ENCODE measurements at places on chromosomes 16 and 17.

DNA sequence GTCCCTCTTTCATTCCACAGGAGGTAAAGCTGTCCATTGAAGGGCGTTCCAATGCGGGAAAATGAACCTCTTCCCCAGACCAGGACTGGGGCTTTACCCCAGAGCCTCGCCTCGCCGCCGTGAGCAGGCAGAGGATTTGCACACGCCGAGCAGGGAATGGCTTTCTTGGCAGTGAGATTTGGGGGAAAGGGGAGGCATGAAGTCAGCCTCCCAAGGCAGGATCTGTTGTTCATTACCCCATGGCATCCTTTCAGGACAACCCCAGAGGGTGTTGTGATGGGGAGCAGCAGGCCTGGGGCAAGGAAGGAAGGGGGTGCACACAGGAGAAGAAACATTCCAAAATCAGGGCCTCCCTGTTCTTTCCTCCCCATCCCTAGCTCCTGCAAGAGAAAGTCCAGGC is 6.0 kb downstream of the ATXN1L start:
- no peak for DNase-seq

DNA sequence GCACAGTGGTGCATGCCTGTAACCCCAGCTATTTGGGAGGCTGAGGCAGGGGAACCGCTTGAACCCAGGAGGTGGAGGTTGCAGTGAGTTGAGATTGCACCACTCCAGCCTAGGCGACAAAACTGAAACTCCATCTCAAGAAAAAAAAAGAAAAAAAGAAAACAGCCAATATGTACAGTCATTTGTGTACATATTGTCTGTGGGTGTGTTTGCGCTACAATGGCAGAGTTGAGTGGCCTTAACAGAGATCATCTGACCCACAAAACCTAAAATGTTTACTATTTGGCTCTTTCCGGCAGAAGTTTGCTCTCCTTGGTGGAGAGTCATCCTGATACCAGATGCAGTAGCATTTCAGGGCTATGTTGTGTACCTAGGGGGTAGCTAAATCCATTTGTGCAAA is 57.9 kb downstream of the ARSG start:
- DNase-seq: no peak

DNA sequence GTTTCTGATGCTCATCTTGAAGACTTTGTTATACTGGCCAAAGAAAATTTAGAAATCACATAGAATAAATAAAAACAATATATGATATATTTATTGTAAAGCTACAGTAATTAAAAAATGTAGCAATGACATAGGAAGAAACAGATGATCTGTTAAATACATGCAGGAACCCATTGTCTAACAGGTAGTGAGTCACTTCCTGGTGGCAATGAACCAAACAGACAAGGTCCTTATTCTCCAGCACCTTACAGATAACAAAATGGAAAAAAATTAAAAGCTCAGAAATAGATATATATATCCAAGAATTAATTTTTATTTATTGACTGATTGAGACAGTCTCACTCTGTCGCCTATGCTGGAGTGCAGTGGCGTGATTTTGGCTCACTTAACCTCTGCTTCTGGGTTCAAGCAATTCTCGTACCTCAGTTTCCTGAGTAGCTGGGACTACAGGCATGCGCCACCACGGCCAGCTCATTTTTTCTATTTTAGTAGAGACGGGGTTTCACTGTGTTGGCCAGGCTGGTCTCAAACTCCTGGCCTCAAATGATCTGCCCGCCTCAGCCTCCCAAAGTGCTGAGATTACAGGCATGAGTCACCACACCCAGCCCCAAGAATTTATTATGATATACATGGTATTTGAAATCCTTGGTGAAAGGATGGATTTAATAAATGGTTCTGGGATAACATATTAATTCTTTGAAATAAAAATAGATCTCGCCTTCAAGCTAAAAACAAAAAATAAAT is 7.5 kb downstream of the NETO2 start:
- peak; percentile 47 for DNase-seq

GRCh38 chr16:87003414-87003755 is 313.8 kb downstream of the C16orf95 start:
- no peak for DNase-seq

GRCh38 chr16:19540241-19540970 is 15.1 kb upstream of the VPS35L start:
- DNase-seq: no peak

DNA sequence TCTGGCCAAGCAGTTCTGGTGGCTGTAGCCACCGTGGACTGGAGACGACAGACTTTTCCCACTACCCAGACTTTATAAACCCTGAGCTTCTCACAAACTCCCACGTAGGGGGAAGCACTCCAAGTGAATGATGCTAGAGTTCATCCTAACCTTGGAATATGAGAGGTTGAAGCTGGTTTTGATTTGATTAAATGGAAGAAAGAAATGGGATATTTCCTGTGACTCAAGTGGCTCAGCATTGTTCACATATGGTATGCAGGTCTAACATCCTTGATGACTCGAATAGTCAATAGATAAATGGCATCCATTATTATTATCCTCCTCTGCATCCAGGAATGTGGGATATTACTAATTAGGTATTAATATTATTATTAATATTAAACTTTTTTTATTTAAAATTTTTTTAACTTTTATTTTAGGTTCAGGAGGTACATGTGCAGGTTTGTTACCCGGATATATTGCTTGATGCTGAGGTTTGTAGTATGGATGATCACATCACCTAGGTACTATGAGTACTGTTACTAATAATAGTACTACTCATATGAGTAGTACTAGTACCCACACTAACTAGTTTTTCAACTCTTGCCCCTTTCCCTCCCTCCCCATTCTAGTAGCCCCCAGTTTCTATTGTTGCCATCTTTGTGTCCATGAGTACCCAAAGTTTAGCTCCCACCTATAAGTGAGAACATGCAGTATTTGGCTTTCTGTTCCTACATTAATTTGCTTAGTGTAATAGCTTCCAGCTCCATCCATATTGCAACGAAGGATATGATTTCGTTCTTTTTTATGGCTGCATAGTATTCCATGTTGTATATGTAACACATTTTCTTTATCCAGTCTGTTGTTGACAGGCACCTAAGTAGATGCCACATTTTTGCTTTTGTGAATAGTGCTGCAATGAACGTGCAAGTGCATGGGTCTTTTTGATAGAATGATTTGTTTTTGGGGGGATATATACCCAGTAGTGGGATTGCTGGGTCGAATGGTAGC is 22.9 kb downstream of the PIK3R6 start:
- no peak for DNase-seq

DNA sequence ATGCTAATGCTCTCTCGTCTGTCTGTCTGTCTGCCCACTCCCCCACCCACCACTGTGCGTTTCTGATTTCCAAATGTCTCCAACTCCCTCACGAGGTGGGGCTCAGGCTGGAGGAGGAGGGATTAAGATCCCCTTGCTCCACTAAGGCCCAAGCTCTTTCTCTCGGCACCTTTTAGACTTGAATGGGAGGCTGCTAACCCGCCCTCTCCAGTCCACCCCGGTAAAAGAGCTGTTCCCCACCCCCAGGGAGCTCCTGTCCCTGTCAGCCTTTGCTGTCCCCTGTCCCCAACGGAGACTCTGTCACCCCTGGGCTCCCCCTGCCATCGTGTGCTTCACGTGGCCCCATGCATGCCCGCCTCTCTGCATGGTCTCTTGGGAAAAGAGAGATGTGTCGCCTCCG is 68.5 kb upstream of the PLCG2 start:
- DNase-seq: no peak

DNA sequence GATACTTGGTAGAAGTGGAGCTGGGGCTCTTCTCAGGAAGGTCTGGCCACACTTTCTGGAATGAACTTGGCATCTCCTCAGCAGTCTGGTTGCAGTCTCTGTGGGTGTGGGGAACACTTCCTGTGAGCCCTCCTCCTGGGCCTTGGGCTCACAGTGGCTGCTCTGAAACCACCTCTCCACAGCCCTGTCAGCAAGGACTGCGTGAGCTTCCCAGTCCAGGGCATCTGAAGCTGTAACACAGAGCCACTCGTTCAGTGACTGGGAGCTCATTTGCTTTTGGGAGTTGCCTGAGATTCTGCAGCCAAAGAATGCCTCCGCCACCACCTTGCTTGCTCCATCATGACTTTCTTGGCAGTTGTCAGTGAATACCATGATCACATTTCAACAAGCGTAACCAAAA is 60.0 kb downstream of the CLEC16A start:
- DNase-seq: no peak

GRCh38 chr16:27431773-27432532 is 30.0 kb downstream of the IL21R start:
- DNase-seq: no peak

DNA sequence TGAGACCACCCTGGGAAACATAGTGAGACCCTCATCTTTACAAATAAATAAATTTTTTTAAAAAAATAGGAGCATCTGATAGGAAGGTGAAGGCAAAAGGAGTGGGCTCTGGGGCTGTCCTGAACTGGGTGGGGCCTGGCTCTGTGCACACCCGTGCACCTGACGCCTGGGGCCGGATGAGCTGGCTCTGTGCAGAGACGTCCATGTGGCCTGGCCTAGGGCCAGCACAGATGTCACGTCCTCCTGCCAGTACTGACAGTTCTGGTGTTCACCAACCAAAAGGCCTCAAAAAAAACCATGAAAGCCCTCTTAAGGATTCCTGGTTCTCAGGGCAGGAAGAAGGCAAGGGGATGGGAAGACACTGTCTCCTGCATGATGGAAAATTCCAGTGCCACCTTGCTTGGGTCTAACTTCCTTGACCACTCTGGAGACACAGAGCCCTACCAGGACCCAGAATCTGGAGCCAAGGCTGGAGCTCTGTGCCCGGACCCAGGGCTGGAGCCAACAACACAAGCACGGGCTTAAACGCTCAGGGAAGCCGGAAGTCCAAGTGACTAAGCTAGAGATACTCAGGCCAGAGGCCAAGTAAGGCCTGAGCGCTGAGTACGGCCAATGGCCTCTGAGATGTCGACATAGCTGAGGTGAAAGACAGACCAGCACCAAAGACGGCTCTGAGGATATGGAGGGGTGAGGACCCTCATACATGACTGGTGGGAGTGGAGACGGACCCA is 32.9 kb downstream of the COPRS start:
- no peak for DNase-seq

DNA sequence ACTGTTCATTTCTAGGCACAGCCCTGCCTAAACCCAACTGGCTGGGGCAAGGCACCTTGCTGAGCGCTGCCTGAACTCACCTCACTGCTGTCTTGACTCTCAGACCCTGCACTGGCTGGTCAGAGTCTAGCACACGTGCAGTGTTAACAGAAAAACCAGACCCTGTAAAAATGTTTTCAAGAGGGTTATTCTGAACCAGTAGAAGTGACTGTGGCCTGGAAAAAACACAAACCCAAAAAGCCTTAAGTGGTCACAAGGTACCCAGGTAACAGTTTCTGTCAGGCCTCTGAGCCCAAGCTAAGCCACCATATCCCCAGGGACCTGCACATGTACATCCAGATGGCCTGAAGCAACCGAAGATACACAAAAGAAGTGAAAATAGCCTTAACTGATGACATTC is 6.1 kb upstream of the EIF4A3 start:
- no peak for DNase-seq

GRCh38 chr17:77869665-77870132 is 88.8 kb upstream of the TNRC6C start:
- no peak for DNase-seq

- DNase-seq: peak; percentile 36
Measured at GRCh38 chr16:71537643-71538042, 11.4 kb downstream of the CHST4 start.

- DNase-seq: no peak
Measured at GRCh38 chr16:20940871-20941635, 40.5 kb downstream of the LYRM1 start.

GRCh38 chr17:75827308-75828075 is 16.7 kb downstream of the UNC13D start:
- DNase-seq: no peak

GRCh38 chr17:69579961-69580677 is 165.6 kb downstream of the MAP2K6 start:
- DNase-seq: no peak

GRCh38 chr17:1438593-1439083 is 17.4 kb downstream of the CRK start:
- peak; percentile 31 for DNase-seq

DNA sequence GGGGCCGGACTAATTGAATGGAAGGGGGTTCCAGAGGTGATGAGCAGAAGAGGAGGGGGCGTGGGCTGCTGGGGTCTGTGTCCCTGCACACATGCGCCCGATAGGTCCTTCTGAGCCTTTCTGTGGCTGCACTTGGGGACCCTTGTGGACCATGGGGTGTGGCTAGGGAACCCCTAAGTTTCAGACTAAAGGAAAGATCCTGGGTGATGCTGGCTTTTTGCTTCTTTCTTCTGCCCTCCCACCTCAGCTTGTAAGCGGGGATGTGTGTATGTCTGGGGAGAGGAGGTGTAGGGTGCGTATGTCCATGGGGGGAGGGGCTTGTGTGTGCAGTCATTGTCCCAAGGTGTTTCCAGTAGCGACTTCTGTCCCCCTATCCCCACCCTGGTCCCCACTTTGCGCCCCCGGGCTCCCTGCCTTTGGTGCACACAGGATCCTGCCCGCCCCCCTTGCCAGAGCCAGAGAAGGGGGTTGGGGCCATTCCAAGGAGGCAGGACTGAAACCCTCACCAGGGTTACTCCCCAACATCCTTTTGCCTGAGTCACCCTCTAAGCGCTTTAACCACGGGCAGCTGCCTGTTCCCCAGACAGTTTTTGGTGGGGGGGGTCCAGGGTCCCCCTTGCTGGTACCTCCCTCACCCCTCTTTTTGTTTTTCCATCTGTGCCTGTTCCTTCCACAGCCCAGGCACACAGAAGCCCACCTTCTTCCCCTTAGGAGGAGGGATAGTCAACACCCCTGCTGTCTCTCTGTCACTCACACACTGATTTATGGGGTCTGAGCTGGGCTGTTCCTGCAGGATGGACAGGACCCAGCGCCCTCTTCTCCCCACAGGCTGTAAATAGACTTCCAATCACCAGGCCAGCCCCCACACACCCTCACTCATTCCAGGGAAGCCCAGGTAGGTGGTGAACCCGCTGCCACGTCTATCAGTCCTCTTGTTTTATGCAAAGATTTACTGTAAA is 83.2 kb downstream of the ARHGAP23 start:
- DNase-seq: no peak

DNA sequence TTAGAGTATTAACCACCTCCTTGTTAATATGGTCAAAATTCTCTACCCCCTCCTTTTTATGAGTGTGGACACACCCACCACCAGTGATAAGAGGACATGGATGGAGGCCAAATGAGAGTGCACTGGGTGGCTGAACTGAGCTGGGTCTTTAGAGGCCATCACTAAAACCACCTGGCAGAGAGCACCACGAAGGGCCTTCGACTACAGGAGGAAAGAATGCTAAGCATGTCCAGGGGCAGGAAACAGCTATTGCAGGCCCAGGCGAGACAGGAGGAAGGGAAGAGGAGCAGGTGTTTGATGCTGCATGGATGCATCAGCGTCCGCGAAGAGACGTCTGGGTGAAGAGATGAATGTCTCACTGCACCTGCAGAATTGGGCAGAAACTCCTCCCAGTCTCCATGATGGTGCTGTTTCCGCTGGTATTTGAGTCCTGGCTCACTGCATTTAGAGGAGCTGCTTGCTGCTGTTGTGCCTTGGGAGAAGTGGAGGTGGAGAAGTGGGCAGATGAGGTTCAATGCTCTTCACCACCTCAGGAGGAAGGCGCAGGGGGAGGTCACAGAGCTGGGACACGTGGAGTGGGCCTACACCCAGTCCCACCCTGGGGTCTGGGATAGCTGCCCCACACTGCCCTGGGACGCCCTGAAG is 33.2 kb downstream of the SPHK1 start:
- no peak for DNase-seq

Measured in SW 1271 (cell line).